NCI-H2029 treated with DMSO at 0.1 percent for 48 hours (cell line): ENCODE measurements at places on chromosomes 7 and 10.
A peak's percentile ranks its signal among the peaks of the same experiment; 100 is the strongest.

GRCh38 chr7:1081931-1082401, 5.9 kb upstream of the GPER1 start:
- DNase-seq: peak; percentile 46

DNA sequence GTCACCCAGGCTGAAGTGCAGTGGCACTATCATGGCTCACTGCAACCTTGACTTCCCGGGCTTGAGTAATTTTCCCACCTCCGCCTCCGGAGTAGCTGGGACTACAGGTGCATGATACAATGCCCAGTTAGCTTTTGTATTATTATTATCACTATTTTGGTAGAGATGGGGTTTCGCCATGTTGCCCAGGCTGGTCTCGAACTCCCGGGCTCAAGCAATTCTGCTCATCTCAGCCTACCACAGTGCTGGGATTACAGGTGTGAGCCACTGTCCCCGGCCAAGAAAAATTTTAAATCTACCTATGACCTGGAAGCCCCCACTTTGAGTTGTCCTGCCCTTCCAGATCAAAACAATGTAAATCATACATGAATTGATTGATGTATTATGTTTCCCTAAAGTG, 38.8 kb downstream of the CCDC6 start:
- DNase-seq: no peak

- no peak for DNase-seq
Observed at GRCh38 chr7:74325210-74325565, 36.0 kb downstream of the CLIP2 start.

- DNase-seq: no peak
Observed at GRCh38 chr7:149771720-149772240, 1.6 kb downstream of the ZNF467 start.

DNA sequence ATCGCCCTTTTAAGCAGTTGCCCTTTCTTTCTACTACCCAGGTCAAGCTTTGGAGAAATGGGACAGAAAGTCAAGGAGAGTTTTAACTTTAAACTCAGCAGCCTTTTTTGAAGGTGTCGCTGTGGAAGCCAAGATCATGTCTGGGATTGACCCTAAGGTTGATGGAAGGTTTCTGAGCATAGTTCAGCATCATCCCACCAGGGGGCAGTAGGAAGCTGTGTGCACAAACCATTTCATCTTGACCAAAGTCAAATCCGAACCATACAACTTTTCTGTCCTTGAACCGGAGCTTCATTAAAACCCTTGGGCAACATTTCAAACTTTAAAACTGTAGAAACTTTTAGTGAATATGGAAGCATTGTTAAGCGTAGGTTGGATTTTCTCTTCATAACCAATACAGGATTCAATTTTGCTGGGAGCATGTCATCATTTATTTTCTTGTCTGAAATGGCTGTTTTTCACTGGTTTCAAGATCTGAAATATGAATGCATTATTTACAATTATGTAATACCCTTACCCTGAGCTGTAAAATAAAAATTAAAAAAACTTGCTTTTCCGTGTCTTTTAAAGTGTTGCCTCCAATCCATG, 214.4 kb upstream of the KIAA1217 start:
- DNase-seq: no peak

GRCh38 chr10:585502-585901, 104.0 kb downstream of the DIP2C start:
- DNase-seq: no peak

GRCh38 chr10:102231357-102232318, 5.5 kb downstream of the ELOVL3 start:
- DNase-seq: no peak

GRCh38 chr7:37833107-37833817, 15.1 kb upstream of the NME8 start:
- peak; percentile 10 for DNase-seq

GRCh38 chr7:26900251-26900650, 35.9 kb upstream of the SKAP2 start:
- DNase-seq: peak; percentile 2

- peak; percentile 2 for DNase-seq
Observed at GRCh38 chr10:110547139-110547761, 20.2 kb upstream of the SMC3 start.

DNA sequence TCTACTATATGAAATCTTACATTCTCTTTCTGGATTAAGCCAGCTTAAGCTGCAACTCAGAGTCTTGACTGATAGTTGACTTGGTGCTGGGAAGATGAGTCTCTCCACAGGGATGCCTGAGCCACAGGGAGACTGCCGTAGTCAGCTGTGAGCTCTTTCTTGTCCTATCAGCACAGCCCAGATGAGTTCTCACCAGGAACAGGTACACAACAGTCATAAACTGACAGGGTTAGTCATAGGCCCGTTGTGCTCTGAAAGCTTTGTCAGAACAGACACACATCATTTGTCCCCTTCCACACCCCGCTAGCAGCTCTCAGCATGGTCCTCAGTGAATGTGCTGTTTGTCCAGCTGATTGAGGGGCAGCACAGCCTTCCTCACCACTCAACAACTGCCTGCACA, 221.6 kb downstream of the RPS24 start:
- no peak for DNase-seq

- no peak for DNase-seq
Observed at GRCh38 chr7:105776068-105776790, 100.2 kb downstream of the ATXN7L1 start.

DNA sequence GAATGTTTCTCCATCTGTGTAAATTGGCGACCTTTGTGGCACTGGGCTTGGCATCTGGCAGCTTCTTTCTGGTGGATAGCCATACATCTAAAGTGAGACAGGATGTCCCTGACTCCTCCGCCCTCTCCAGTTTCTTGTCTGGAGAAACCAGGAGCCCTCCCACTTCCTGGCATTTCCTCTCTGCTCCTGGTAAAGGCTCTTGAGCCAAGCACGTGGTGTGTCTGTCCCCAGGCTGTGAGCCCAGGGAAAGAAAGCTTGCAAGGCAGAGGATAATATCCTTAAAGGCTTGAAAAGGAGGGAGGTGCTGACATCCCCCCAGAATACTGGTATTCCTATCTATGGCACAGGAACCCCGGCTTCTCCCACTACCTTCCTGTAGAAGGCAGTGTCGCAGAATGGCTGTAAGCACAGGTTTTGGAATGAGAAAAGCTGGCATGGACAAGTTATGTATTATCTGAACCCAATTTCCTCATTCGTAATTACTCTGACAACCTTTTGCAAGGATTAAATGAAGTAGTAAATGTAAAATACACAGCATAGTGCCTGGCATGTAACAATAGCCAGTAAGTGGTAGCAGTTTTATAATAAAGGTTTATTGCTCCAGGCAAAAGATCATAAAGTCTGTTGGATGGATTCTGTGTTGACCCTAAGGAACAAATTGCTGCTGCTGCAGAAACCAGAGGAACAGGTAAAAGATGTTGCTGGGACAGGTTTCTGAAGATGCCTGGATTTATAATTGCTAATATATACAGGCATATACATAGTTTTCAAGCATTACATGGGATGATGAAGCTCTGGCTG, 11.8 kb upstream of the ACSL5 start:
- peak; percentile 12 for DNase-seq

GRCh38 chr7:99013266-99014112, 130.4 kb downstream of the SMURF1 start:
- DNase-seq: no peak

- DNase-seq: no peak
Observed at GRCh38 chr10:43237631-43238446, 29.0 kb downstream of the RASGEF1A start.

DNA sequence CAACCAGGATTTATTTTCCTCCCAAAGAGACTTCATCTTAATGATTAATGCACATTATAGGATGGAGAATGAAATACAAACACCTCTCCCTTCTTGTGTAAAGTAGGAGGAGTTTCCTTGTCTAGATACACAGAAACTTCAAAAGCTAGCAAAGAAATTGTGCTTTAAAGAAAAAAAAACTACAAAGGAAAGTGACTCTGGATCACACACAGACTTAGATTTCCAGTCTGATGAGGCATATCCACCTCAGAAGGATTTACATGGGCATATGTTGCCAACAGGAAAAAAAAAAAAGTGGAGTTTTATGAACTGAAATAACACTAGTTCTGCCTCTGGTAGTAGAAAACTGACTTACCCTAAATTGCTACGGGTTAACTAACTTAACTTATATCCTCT, 449.6 kb downstream of the KCNMA1 start:
- DNase-seq: no peak

GRCh38 chr7:152872745-152873118, 113.2 kb downstream of the ACTR3B start:
- DNase-seq: no peak

DNA sequence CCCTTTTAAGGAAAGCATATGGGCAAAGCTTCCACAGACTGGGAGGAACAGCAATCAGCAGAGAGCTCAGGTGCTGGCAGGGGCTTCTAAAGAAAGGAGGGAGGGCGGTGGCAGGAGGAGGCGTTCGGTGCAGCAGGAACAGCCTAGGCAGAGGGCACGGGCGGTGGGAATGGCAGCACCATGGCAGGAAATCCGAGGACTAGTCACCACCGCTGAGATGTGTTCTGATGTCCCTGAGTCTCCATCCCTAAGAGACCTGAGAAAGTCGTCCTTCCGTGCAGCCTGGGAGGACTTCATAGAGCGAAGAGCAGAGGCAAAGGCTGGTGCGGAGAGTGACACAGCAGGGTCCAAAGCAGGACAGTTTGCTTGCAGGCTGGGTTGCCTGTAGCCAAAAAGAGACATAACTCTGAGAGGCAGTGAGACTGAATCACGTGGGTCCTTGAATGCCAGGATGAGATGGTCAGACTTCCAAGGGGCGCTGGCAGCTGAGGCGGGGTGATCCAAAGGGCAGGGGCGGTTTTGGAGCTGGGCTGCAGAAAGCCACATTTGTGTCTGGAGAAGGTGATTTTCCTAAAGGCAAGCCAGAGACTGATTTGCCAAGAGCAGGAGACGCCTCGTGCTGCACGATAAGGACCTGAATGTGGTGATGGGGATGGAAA, 35.8 kb upstream of the GRID1 start:
- no peak for DNase-seq

GRCh38 chr10:93715345-93715744, 13.0 kb upstream of the FRA10AC1 start:
- DNase-seq: no peak

- DNase-seq: no peak
Observed at GRCh38 chr7:105000927-105001336, 13.1 kb upstream of the KMT2E start.

- no peak for DNase-seq
Observed at GRCh38 chr7:101162551-101163278, 2.7 kb downstream of the VGF start.

DNA sequence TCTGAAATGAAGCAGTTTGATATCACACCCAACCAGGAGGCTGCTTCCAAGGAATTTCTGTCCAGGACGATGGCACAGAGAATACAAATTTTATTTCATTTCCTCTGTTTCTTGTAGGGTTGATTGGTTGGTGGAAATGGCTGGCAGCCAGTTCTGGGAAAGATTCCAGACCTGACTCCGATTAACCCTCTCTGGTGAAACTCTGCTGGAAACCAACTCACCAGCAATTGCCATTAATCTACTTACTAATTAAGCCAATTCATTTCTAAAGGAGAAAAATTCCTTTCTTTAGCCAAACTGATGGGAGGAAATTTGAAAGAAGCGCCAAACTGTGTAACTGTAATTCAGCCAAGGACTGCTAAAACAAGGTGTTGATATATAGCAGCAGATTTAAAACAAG, 10.7 kb downstream of the PTF1A start:
- DNase-seq: no peak

GRCh38 chr10:120300513-120300912, 156.5 kb upstream of the PLPP4 start:
- no peak for DNase-seq

GRCh38 chr10:124341768-124342135, 77.0 kb downstream of the OAT start:
- DNase-seq: no peak

DNA sequence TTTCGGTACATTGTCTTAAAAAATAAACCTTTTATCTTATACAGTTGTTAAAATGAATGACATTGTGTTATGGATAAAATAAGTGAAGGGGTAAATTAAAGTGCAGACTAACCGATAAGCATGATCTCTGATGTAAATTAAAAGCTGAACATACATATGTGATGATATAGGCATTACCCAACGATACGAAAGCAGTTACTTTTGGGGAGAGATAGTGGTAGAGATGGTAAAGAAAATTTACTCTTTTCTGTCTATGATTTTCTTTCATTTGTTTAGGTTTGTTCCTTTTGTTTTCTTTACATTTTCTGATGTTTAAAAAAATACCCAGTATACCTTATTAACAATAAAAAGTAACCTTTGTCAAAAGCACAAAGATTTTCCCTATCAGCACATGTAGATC, 6.4 kb downstream of the C1GALT1 start:
- DNase-seq: no peak

DNA sequence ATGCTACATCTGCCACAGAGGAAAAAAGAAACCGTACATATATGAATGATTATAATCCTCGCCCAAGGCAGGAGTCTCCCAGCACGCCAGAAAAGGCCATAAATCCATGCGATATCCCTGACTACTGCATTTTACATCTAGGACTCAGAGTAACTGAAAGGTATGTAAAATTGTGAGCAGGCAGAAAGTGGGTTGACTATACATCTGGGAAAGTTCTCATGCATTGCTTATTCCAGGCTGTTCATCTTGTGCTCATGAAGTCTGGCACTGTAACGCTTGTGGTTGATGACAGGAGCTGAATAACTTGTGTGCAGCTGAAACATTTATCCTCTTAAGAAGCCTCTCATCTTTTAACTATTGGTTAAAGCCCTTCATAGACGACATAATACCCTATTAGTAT, 193.4 kb upstream of the STEAP4 start:
- DNase-seq: no peak

DNA sequence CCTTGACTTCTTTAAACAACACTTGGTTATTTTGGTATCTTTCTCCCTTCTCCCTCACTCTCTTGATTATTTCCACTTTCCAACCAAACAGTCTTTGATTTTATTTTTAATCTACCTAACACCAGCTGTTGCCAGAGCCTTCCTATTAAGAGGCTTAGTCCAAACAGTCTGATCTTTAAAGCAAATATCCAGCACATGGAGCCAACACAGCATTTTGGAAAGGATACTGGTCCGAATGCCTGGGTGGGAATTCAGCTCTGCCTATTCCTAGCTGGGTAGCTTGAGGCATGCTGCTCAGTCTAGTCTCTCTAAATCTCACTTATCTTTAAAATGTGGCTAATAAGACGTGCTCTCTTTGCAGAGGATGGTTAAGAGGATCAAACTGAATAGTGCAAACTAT, 129.3 kb downstream of the NRCAM start:
- no peak for DNase-seq

DNA sequence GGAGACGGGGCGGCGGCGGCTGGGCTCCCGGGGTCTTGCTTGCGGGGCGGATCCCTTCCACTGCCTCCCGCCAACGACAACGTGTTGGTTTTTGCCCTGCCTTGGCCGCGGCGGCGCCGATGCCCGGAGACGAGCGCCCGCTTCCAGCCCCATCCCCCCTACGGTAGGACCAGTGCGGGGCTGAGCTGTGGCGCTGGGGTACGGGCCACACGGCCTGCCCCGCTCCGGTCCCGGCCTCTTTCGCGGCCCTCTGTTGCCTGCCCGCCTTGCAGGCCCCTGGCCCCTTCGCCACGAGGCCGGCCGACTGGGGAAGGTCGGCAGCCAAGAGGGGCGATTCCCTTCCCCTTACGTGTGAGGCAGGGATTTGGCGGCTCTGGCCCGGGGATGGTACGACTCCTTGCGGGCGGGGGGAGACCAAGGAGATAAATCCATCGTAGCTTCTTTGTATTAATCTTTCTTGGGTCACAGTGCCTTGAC, 488 bp downstream of the EIF4H start:
- DNase-seq: no peak

- DNase-seq: no peak
Observed at GRCh38 chr7:16431646-16432424, 10.5 kb upstream of the CRPPA start.
